ENCODE measurements at places on chromosomes 1 and 21. TPM values are rescaled to one million over a fixed set of nuclear protein-coding genes. Genes with fewer than 3 reads are reported as not detected.

SYCP1 gene
- total RNA-seq: 0.24 TPM

OR2L8 gene
- not detected for total RNA-seq

DNA sequence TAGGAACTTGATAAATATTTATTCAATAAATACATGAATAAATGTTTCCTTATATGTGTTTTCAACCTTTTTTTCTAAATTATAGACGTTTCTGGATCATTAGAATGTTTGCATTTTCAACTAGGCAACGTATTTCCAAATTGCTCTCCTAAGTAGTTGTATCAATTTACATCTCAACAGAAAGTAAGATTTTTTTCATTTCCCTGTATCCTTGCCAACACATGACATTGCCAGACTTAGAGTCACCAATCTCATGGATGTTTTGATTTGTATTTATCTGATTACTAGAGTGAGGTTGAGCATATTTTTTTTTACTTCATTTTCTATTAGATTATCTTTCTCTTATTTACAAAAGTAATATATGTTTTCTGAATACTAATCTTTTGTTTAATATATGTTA, 22.2 kb upstream of the SMG7 start:
- H3K4me3 ChIP-seq: no peak overlapping the region
- DNase-seq: no peak
- no peaks in the 10 kb centered on the region for H3K27me3 ChIP-seq
- no peak overlapping the region for H3K27ac ChIP-seq
- no peaks in the 10 kb centered on the region for H3K36me3 ChIP-seq
- H3K4me1 ChIP-seq: no peaks in the 10 kb centered on the region

DNA sequence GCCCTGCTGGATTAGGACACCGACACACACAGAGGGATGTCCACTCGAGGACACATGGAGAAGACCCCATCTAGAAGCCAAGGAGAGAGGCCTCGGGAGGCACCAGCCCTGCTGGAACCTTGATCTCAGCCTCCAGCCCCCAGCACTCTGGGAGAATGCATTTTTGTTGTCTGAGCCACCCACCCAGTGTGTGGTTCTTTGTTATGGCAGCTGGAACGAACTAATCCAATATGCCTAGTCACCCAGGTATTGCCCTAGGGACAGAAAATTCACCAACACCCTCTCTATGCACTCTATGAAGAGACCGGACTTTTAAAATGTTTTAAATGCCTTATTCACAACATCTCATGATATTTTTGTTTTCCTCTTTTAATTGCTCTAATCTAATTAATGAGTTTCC, 117.4 kb downstream of the CRYAA start:
- H3K27me3 ChIP-seq: no peaks in the 10 kb centered on the region
- no peak overlapping the region for H3K4me3 ChIP-seq
- no peaks in the 10 kb centered on the region for H3K36me3 ChIP-seq
- no peak overlapping the region for H3K27ac ChIP-seq

DNA sequence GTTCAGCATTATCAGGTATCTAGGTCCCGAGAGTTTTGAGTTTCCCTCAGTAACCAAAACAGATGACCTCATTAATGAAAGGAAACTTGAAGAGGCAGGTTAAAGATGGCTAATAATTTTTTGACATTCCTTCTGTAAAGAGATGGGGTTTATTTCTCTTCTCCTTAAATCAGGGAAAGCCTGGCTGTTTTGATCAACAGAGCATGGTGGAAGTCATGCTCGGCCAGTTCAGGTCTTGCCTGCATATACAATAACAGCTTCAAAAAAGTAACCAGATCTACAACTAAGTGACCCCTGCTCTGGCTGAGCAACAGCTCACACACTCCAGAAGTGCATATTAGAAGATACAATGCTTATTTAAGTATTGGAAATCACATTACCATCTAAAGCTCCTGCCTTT, 36.6 kb upstream of the POU2F1 start:
- no peak overlapping the region for H3K27ac ChIP-seq
- H3K4me1 ChIP-seq: no peaks in the 10 kb centered on the region

GRCh38 chr1:23809751-23810171, 9.2 kb upstream of the GALE start:
- DNase-seq: peak; percentile 89
- no peak overlapping the region for H3K27ac ChIP-seq
- H3K4me3 ChIP-seq: no peak overlapping the region
- H3K4me1 ChIP-seq: no peaks in the 10 kb centered on the region
